ENCODE measurements at places on chromosomes 5 and 9.

GRCh38 chr5:137304226-137304874 lies 194.8 kb downstream of the SPOCK1 start:
- DNase-seq = no peak

DNA sequence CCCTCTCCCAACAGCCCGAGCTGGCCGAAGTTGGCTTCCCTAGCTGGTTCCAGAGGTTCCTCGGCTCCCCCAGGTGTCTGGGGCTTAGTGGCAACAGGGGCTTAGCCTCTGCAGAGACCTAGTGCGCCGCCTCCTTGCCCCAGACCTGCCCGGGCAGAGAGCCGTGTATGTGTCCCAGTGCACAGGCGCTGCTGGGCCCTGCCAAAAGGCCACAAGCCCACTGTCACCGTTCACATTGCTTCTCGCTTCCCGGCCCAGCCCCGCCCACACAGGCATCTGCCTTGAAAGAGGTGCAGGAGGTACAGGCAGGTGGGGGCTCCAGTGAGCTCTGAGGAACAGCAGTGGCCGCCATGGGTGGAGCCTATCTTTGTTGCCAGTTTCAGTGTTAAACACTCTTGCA lies 2.5 kb upstream of the CACFD1 start:
- no peak for DNase-seq

GRCh38 chr5:102888483-102888882 lies 133.4 kb downstream of the PAM start:
- no peak for DNase-seq

GRCh38 chr5:124655921-124656511 lies 90.4 kb downstream of the ZNF608 start:
- no peak for DNase-seq

- DNase-seq = no peak
These were observed 23.9 kb downstream of the IRF1 start for GRCh38 chr5:132466433-132467286.

DNA sequence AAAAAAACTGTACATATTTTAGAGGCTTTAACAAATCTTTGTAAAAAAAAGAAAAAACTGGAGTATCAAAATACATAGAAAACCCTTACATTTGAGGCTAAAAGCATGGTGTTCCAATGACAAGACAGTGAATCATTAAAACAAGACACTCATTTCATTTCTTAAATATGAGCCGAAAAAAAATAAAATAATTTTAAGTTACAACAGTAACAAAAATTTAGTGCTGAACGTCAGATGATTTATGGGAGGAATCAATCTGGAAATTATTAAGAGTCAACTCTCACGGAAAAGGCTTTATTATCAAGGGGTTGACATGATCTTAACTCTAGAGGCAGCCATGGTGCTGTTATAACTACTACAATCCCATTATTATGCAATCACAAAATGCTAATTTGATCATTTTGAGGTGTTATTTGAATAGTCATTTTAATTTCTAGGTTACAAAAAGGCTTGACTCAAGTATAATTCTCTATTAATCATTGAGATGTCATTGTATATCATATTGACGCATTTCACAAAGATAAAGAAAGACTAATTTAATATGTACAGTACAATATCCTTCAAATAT lies 51.9 kb downstream of the MAPKAP1 start:
- no peak for DNase-seq

GRCh38 chr9:84076384-84076783 lies 95.8 kb downstream of the RMI1 start:
- no peak for DNase-seq

DNA sequence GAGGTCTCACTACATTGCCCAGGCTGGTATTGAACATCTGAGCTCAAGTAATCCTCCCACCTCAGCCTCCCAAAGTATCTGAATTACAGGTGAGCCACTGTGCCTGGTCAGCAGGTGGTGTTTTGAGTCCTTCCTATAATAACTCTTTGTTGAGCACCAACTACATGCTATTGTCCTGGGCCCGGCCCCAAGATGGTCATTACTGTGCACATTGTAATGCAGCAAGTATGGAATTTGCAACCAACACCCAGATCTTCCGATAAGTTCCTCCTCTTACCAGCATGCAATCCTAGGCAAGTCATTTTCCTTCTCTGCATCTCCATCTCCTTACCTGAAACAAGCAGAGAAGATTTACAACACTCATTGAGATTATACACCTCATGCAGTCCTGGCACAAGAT lies 510.3 kb upstream of the KLF4 start:
- no peak for DNase-seq

GRCh38 chr5:111869681-111870080 lies 112.7 kb upstream of the NREP start:
- no peak for DNase-seq

GRCh38 chr9:98144631-98145030 lies 25.6 kb upstream of the TRIM14 start:
- no peak for DNase-seq

- no peak for DNase-seq
These were observed 96.0 kb downstream of the GALNT10 start for GRCh38 chr5:154286557-154286956.

- no peak for DNase-seq
These were observed 83.4 kb downstream of the SH3PXD2B start for GRCh38 chr5:172370648-172371545.

- DNase-seq = no peak
These were observed 50.0 kb downstream of the MRPS27 start for GRCh38 chr5:72270037-72270436.

GRCh38 chr9:112881331-112881730 lies 9.3 kb downstream of the SLC46A2 start:
- DNase-seq = no peak

GRCh38 chr9:18997151-18997550 lies 35.9 kb downstream of the SAXO1 start:
- DNase-seq = no peak

- DNase-seq = no peak
These were observed 116.0 kb downstream of the SLC12A2 start for GRCh38 chr5:128199611-128200010.

DNA sequence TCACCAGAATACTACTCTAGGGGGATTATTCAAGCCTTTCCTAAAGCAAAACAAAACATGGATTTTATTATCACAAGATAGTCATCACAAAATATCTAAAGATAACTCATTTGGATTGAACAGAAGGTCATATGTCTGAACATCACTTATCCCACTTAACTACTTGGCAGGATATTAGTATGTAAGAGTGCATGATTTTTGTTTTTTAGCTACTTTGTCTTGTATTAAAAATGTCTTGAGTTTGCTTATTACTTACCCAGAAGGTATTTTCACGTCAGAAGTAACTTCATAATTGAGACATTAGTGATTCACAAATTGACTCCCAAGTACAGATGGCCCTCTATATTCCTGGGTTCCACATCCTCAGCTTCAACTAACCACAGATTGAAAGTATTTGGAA lies 113.8 kb downstream of the TLE4 start:
- no peak for DNase-seq

DNA sequence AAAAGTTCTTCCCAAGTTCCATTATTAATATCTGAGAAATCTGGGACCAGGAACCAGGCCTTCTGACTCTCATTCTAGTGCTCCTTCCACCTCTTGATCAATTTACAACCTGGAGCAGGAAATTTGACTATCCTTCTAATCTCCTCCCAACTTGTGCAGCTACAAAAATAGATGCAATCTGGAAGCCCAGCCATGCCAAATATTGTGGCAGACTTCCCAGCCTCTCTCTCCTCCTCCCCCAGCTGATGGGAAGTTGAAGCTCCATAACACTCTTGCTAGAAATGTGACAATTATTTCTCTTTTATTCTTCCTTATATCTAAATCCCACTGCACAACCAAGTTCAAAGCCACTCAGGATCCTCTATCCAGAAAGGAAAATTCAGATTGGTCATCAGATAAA lies 252.1 kb downstream of the SEC61B start:
- DNase-seq = no peak

- no peak for DNase-seq
These were observed 794 bp upstream of the DCAF12 start for GRCh38 chr9:34127035-34127948.

GRCh38 chr9:127523312-127523851 lies 72.1 kb downstream of the LRSAM1 start:
- no peak for DNase-seq

- DNase-seq = no peak
These were observed 872 bp upstream of the SMIM3 start for GRCh38 chr5:150777685-150778084.

GRCh38 chr9:92890761-92891160 lies 12.9 kb upstream of the ZNF484 start:
- no peak for DNase-seq

DNA sequence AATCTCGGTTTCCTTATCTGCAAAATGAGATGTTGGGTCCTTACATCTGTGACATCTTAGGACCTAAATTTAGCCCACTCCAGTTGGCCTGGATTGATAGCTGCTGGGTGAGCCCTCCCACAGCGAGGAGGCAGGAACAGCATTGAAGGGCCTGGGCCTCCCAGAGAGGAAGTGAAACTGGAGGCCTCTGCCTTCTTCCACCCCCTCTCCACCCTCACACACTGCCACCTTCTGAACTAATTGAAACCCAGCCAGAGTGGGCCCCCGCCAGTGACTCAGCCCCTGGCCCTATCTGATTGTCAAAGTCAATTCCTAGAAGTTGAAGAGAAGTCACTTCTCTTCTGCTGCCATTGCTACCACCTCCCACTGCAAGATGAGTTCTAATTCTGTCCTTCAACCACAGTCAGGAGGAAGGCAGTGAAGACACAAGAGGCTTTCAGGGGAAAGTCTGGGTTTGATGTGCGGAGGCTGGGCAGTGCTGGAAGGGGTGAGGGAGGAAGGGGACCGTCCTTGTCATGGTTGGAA lies 55.2 kb upstream of the NEK6 start:
- no peak for DNase-seq

DNA sequence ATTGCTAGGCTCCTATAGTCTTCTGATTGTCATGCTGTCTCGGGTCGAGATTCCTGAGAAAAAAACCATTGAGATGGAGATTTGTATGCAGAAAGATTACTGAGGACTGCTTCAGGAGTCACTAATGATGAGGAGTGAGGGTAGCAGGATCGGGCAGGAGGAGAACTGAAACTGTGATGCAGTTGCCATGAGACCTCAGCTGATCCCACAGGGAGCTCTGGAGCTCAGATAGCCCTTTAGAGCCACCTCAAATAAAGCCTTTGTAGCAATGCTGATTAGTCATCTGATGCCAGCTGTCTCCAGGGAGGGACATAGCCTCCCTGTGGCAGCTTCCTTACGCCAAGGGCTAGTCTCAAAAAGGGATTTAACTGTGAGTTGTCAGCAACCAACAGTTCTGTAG lies 256.9 kb downstream of the DMAC1 start:
- DNase-seq = no peak

DNA sequence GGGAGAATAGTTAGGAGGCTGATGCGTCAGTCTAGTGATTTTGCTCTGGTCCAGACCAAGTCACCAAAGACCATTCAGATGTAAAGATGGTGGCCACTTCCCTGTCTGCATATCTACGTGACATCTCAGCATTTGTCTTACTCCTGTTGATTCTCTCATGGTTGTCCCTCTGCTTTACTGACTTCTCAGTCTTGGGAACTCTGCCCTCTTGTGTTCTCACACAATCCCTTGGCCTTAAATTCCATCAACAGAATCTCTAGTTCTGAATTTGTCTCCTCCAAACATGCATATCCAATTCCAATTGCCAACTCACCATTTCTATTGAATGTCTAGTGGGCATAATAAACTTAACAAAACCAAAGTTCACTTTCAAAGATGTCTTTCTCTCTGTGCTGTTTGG lies 147.8 kb downstream of the SLC24A2 start:
- no peak for DNase-seq

- no peak for DNase-seq
These were observed 76.1 kb upstream of the ASS1 start for GRCh38 chr9:130368631-130369103.

GRCh38 chr5:136638084-136638483 lies 272.7 kb upstream of the TRPC7 start:
- DNase-seq = no peak

DNA sequence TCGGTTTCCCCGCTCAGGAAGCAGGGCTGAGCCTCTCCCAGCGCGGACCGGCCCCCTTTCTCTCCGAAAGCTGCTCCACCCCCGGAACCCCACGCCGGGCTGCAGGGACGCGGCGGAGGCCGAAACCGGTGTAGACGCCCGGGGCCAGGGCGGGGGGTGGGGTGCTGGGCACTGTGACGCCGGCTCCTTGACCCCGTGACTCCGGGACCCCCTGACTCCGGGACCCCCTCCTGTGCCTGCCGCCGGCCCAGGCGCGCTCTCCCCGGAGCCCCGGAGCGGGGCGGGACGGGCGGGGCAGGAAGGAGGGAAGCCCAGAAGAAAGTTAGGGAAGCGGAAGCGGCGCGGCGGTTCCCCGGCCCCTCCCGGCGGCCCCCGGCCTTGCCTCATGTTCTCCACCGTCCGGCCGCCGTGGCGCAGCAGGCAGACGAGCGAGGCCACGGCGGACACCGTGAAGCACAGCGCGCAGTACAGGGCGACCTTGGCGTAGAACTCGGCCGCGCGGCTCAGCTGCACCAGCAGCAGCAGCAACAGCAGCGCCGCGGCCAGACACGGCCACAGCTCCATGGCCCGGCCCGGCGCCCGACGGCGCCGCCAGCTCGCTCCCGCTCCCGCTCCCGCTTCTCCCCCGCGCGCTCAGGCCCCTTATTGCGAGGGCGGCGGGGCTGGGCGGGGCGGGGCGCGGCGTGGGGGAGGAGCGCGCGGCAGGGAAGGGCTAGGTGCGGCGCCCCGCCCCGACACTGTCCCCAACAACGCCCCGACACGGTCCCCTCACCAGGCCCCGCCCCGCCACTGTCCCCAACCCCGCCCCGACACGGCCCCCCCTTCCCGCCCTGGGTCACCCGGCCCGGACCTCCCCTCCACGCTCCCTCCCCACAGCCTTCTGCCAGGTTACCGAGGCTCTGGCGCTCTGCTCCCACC lies at the start of gene AGPAT2:
AGPAT2 (minus strand) TSS at position 664 of the 918 bp plus-strand sequence; CDS start at position 564, 100 bp downstream.
- no peak for DNase-seq

DNA sequence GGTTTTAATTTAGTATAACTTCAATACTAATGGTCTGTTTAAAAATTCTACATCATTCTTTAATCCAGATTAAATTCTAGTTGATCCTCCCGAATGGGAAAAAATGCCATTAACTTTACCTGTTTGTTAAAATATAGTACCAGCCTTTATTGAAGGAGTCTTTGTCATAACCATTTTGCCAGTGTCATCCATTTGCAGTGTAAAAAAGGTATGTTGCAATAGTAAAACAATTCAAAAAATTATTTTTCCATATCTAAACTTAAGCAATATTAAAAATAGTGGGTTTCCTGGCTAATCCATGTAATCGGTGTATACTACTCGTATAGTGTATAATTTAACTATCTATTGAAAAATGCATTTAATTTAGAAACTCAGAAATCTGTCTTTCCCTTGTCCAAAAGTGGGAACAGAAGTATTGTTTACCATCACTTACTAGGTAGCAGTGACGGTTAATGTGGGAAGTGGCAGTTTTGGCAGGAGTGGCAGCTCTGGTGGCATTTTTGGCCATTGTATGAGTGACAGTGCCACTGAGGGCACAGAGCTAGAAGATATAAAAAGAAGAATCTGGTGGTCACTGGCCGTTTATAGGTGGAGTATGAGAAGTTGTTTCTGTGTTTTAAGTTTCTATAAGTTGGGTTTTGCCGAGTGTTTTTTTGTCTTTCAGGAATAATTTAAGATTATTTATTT lies 1.9 kb downstream of the AP3S1 start:
- no peak for DNase-seq

GRCh38 chr5:173420108-173420507 lies 91.9 kb upstream of the STC2 start:
- DNase-seq = no peak

GRCh38 chr9:93480262-93480661 lies 26.9 kb upstream of the FAM120AOS start:
- no peak for DNase-seq

Data from cortex of kidney (tissue), 1 donor.